ENCODE measurements at places on chromosomes 3 and 15.
A peak's percentile ranks its signal among the peaks of the same experiment; 100 is the strongest.

- no peak for DNase-seq
Measured at GRCh38 chr3:171055336-171056178, 29.0 kb upstream of the SLC2A2 start.

DNA sequence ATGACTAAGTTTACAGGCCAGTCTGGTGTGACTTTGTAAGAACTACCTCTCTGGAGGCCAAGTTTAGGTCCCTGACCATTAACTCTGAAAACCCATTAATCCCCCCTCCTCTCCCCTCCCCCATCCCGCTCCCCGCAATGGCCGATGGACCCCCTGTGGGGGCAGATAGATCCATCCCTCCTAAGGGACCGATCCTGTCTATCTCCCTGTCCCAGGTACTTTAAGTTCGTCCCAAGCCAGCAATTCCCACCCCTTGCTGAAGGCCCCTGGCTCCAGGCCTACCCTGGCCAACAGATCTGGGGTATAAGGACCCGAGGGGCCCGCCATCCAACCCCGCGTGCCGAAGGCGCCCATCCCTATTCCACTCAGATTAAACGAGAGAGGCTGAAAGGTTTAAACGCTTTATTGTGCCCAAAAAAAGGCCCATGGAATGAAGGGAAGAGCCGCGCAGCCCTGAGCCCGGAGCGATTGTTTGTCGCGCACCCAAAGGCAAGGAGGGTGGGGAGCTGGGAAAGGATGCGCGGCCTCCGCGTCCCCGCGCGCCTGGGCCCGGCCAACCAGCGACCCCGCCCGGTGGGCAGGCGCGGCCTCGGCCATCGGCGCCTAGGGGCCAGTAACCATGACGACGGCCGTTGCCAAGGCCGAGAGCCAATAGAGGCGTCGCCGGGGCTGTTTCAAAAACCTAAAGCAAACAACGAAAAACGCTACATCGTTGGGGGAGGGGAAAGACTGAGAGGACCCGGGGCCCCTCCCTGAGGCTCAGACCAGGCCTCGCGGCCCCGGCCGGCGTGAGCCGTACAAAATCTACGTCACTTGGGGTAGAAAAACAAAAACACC, 35.9 kb downstream of the HMCES start:
- peak; percentile 99 for DNase-seq

- DNase-seq, result no peak
Measured at GRCh38 chr3:128433837-128434165, 32.9 kb downstream of the DNAJB8 start.

GRCh38 chr3:156658732-156659090, 15.7 kb upstream of the TIPARP start:
- no peak for DNase-seq

DNA sequence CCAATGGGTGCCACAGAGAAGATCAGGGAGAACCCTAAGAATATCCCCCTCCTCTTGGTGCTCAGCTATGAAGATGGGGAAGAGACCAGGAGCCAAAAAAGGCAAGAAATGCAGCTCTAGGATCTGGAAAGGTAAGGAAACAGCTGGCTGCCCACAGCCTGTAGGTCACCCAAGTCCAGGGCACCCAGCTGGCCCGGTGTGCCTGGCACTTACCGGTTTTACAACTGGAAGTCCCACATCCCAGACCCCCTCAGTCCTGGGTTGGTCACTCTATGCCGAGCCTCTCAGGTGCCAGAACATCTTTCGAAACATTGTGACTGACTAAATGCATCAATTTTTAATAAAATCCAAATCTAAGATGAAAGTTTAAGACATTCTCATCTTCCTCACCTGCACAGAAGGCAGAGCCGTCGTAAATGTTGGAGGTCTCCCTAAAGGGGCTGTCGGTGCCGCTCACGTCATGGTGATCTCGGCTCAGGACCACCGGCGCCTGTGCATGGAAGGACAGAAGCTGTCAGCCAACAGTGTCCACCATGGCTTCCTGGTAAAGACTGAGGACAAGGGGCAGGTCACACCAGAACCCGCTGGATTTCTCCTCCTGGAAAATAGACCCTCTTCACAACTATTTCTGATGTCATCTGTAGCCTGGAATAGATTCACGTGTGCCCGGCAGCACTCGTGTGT, 13.3 kb upstream of the ZXDC start:
- DNase-seq, result no peak

GRCh38 chr15:74464216-74464615, 3.3 kb upstream of the UBL7 start:
- no peak for DNase-seq

GRCh38 chr3:123412076-123412475, 36.8 kb downstream of the ADCY5 start:
- DNase-seq, result no peak

- no peak for DNase-seq
Measured at GRCh38 chr3:113747283-113748046, 630 bp downstream of the ATP6V1A start.

GRCh38 chr3:161175506-161175905, 45.6 kb upstream of the NMD3 start:
- DNase-seq, result no peak

DNA sequence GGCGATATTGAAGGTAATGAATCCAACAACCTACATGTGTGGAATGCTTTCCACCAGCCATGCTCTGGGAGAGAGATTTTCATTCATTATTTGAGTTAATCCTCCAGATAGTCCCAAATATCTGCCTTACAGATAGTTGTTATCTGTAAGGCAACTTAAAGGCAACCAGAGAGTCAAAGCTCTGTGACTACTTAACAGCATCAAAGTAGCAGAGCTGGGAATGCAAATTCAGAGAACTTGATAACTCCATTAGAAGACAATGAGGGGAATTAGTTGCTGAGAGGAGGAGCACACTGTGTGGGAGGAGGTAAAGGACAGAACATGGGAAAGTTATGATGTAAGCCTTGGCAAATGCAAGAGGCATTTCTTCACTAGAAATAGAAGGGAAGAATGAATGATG, 10.5 kb upstream of the CRBN start:
- no peak for DNase-seq

- no peak for DNase-seq
Measured at GRCh38 chr15:48400086-48400485, 68.9 kb downstream of the DUT start.

GRCh38 chr3:53240989-53241972, 14.5 kb downstream of the TKT start:
- no peak for DNase-seq

- no peak for DNase-seq
Measured at GRCh38 chr3:66464512-66464894, 36.3 kb downstream of the LRIG1 start.

DNA sequence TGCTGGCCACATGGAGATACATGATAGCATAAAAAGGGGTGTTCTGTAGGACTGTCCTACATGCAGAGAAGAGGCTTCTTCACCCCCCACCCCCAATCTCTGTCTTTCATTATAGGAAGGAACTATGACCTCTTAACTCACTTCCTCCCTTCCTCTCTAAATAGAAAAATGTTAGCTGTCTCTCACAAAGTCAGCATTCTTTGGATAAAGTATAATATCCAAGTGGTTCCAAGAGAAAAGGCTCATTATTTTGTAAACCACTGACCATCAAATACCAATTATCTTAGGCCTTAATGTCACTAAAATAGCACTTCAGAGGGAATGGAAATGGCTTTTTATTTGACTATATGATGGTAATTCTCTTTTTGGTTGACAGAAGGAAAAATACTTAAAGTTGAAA, 95.3 kb upstream of the SLC2A2 start:
- DNase-seq, result no peak

DNA sequence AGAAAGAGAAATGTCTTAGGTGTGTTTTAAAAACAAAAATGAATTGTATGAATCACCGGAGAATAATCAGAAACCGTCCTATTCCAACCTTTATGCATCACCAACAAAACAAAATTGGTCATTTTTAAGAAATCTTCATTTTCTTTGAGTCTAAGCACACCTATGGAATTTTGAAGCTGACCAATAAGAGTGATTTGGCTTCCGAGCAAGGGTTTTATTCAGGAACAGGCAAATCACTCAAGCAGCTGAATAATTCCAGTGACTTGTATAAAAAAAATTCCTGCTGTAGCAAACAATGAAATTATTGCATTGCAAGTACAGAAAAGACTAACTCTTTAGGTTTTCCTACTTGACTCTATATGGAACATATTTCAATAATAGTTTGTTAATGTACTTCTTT, 83.8 kb upstream of the FNDC3B start:
- no peak for DNase-seq

- no peak for DNase-seq
Measured at GRCh38 chr3:186287711-186288110, 74.3 kb downstream of the DGKG start.

GRCh38 chr15:90040618-90041017, 39.5 kb downstream of the ZNF710 start:
- no peak for DNase-seq

DNA sequence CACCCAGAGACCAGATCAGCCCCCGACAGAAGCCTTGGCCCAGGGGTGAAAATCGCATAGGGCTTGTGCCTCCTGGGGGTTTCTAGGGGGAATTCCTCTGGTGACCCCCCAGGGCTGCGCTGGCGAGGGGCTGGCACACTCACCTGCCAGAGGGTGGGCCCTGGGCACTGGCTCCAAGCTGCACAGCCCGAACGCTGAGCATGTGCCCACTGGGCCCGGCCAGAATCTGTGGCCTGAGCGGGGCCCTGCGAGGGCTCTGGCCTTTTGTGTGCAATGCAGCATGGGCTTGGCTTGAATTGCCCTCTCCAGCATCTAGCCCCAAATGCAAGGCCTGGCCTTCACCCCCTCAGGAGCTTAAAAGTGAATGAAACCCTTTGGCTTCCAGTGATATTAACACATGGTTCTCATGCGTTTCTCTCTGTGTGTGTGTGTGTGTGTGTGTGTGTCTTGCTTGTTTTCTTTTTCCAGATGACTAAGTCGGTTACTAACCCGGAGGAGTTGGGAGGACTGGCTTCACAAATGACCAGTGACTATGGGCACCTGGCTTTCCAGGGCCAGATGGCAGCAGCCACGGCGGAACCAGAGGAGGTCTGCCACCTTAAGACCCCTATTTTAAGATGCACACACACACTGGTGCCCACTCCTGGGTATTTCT, 259.1 kb upstream of the TPM1 start:
- DNase-seq, result no peak

DNA sequence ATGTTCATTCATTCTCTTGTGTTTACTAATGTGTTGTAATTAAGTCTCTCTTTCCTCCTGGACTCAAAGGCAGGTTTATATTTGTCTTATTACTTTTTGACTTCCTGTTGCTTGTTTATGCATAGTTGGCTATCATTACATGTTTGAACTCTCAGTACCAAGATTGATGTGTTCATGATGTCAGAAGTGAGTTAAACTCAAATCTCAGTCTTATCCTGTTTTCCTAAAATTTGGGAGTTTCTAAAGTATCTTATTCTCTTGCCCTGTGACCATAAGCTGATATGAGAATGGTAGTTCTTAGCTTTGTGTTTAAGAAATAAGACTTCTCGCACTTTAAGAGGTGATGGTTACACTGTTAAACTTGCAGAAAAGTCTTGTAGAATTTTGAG, 5.2 kb downstream of the GLCE start:
- no peak for DNase-seq

GRCh38 chr15:50134524-50135024, 15.5 kb upstream of the ATP8B4 start:
- DNase-seq, result no peak

- no peak for DNase-seq
Measured at GRCh38 chr15:58056015-58056414, 9.5 kb downstream of the ALDH1A2 start.

DNA sequence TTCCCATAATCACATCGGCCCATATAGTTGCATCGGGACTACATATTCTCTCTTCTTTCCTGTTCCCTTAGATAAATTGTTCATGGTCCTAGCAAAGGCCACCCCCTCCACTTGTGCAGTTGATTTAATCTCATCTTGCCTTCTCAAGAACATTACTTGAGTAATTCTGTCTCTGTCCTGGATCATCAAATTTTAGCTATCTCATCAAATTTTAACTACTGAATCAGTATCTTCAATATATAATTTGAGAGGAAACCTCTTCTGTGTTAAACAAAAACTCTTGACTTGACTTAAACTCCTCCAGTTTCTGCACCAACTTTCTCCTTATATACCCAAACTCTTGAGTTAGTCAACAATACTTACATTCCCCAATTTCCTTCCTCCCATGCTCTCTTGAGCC, 4.2 kb upstream of the PRR23B start:
- no peak for DNase-seq

- DNase-seq, result no peak
Measured at GRCh38 chr15:44289259-44289790, 806 bp downstream of the GOLM2 start.

- no peak for DNase-seq
Measured at GRCh38 chr3:184429786-184430185, 49.9 kb downstream of the CHRD start.

DNA sequence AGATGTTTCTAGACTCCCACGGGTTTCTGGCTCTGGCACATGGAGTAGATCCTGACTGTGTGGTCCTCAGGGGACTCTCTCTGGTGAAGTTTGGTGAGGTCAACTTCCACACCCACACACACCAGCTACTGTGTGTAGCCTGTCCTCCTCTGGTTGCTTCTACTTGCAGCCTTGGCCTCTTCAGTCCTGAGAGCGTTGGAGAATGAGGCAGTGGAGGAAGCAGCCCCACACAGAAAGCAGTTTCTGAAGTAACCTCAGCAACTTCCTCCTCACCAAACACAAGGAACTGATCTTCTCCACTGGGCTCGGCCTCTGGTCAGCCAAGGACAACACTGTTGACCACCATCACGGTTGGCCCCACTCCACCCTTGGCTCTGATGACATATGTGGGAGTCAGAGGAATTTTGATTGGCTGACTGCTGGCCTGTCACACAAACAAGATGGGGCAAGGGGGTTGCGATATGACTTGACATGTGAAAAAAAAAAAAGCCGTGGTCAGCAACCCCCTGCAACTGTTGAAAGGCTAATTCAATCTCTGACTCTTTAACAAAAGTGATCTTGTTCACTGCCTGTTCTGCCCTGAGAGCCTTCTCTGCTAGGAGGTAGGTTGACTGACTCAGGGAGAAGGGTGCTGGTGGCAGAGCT, 19.6 kb downstream of the CD86 start:
- no peak for DNase-seq

GRCh38 chr3:115232167-115232566, 85.1 kb upstream of the ZBTB20 start:
- DNase-seq, result no peak

DNA sequence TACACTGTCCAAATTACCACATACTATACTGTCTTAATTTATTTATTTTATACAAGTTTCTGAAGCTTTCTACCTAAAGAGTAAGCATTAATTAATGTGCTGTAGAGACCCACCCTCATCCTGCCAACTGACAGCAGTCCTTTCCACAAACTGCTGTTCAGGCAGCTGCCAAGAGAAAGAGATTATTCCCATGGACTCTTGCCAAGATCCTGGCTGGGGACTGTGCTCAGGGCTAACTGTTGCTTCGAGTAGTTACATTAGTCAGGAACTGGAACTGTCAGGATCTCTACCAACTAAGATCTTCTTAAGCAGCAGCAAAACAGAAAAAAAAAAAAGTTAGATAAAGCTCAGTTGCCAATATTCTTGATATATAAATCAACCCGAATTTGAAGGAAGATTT, 398.8 kb downstream of the MECOM start:
- peak; percentile 45 for DNase-seq

- no peak for DNase-seq
Measured at GRCh38 chr3:134464064-134464688, 21.6 kb downstream of the ANAPC13 start.

Data from NCI-H1417 treated with DMSO at 0.1 percent for 48 hours (cell line).